ENCODE measurements at places on chromosomes 4 and X.

- no peak for DNase-seq
Observed at GRCh38 chr4:28221536-28221935, 1360.9 kb downstream of the STIM2 start.

DNA sequence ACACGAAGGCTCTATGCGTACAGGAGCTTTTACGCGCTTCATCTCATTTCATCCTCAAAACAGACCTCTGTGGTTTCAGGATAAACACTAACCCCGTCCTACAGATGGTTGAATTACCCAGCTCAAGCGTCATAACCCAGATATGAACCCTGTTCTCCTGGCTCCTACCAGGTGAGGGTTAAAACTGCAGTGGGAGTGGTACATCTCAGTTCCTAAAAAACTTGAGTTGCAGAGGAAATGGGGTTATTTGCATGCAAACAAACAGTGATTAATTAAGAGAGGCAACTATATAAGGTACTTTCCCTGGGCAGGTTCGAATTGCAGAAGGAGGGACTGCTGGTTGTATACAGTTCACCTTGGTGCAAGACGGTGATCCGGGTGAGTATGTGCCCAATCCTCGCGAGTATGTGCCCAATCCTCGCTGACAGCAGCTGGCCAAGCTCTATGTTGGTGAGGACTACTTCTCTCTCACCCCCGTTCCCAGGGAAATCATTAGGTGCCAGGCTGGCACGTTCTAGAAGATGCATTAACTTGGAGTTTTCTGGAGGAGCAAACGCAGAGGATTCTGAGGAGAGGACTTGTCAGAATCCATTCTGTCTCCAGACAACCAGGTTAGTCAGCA, 72.6 kb downstream of the FHDC1 start:
- DNase-seq: no peak

- DNase-seq: no peak
Observed at GRCh38 chr4:118326585-118326984, 26.2 kb downstream of the PRSS12 start.

DNA sequence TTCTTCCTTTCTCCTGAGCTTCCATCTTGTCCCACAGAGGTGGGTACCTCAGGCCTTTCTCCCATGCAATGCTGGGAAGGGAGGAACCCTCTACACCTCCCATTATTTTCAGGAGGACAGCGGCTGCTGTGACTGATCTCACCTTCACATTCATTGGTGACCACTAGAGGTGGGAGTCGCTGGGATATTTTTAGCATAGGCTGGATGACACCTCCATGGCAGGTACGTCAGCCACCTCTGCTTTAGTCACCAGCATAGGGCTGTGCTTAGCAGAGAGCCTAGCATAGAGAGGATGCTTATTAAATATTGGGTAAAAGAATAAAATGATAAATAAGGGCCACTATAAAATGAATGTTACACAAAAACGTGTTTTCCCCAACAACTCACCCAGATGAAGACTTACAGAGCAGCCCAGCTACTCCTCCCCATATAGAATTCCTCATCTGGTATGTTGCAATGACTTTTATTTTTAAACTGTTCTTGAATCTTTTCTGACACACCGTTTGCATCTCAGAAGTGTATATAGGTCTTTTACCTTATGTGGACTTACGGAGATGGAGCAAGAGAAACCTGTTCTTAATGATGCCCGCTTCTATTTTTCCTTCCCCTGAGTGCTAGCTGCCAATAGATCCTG, 60.9 kb upstream of the SORBS2 start:
- no peak for DNase-seq

- no peak for DNase-seq
Observed at GRCh38 chrX:16023790-16024734, 99.3 kb upstream of the GRPR start.

DNA sequence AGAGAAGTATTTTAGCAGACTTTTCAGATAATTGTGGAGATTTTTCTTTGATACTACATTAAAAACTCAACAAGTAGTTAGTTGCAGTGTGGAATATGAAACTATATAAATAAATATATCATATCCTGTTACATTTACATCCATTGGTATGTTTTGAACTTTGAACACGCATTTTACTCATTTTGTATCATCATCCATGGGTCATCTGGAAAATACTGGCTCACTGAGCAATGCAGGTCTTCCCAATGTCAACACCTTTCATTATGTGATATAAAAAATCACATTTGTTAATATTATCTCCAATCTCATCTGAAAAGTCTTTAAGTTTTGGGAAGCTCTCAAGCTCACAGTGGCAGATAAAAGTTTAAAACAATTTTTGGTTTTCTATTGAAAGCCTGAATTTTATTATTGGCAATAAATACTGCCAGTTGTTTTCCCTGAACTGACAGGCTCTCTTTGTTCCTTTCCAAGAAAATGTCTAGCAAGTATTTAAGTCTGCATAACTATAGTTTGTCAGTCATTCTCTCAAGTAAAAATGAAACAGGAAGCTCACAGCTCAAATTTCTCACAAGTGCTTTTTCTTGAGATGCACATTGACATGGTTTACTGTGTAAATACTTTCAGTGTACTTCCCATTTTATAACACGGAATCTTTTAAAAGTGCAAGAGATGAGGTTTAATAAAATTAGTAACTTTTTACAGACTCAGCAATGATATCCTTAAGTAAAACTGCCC, 183.5 kb upstream of the GPC4 start:
- no peak for DNase-seq

DNA sequence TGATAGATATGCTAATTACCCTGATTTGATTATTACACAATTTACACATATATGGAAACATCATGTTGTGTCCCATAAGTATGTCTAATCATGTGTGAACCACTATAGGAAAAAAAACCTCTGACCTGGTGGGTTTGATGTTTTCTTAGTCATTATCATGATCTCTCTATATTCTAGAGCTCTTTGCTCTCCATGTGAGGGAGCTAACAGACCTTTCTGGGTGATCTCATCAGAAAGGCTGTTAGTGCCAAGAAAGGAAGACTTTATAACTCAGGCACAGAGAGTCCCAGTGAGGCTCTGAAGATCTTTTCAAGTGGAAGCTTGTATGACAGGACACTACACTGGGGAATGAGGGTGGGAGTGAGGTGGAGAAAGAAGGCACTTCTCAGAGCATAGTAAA, 527.7 kb upstream of the MAGEB2 start:
- no peak for DNase-seq

- DNase-seq: no peak
Observed at GRCh38 chr4:79177388-79177787, 148.5 kb downstream of the NAA11 start.

GRCh38 chr4:80610845-80611677, 275.5 kb downstream of the CFAP299 start:
- no peak for DNase-seq

DNA sequence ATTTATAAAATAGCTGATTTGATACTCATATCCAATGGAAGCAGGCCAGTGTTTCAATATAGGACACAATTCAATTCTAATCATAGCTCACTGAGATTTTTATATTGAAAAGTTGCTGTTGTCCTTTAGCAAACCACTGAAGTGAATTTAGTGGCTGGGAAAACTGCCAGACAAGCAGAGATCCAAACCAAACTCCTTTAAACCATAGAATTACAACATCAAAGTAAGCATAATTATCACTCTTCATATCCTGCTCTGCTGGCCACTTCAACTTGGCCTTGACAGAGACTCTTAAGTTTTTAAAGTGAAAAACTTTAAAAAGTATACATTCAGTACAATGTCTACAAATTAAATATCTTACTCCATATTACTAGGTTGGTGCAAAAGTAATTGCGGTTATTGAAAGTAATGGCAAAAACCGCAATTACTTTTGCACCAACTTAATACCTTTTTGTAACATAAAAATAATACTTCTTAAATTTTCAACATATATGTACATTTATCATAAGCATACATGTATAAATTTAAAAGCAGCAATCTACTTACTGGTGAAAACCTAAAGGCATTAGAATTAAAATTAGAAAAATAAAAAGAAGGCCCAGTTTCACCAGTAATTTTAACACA, 433.0 kb downstream of the PCDH10 start:
- peak; percentile 21 for DNase-seq

GRCh38 chr4:168691631-168692369, 194.9 kb downstream of the PALLD start:
- DNase-seq: no peak

DNA sequence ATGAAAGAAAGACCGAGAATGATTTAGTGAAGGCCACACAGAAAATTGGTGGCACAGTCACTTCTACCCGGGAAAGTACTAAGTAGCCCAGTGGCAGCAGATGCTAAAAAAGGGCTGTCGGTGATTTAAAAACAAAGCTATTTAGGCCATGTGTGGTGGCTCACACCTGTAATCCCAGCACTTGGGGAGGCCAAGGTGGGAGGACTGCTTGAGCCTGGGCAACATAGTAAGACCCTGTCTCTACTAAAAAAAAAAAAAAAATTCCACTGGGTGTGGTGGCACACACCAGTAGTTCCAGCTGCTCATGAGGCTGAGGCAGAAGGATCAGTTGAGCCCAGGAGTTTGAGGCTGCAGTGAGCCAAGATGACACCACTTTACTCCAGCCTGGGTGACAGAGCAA, 144.2 kb downstream of the CBR4 start:
- no peak for DNase-seq

DNA sequence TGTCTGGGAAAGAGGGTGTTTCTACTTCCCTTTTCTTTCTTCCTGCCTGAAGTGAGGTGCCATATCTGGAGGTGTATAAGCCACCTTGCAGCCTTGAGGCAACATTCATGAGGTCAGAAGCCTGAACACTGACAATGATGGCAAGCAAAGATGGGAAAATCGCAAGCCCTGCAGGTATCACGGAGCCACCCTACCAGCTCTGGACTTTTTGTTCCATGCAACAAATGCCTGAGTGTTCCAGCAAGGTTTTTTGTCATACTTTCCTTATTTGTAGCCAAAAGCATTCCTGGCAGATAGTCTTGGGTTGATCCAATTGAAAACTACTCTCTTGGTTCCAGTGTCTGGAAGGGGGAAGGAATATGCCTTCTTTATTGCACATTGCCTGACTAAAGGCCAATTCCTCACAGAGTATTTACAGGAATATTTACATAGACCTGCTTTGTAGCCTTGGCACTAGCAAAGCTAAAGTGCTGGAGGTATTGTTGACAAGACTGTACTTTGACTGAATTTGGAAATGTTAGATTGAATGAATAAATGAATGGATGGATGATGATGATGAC, 14.4 kb upstream of the SOD3 start:
- no peak for DNase-seq

DNA sequence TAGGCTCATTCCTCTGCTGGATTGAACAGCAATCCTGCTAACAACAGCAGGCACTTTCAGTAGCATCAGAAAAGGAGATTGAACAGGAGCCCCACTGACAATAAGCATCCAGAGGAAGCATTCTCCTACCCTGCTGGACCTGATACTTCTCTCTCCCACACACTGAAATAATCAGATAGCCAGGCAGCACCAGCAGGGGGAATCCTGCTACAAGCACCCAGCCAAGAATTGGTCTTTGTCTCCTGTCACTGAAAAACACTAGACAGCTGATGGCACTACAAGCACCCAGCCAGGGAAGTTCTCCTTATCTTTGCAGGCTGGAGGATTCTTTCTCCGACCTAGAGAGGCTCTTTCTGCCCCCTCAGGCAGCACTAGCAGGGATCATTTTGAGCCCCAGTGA, 444.3 kb upstream of the GRIA3 start:
- DNase-seq: no peak

- no peak for DNase-seq
Observed at GRCh38 chr4:113147498-113148111, 98.2 kb downstream of the ANK2 start.

- DNase-seq: no peak
Observed at GRCh38 chr4:181475359-181475758, 767.8 kb upstream of the TENM3 start.

DNA sequence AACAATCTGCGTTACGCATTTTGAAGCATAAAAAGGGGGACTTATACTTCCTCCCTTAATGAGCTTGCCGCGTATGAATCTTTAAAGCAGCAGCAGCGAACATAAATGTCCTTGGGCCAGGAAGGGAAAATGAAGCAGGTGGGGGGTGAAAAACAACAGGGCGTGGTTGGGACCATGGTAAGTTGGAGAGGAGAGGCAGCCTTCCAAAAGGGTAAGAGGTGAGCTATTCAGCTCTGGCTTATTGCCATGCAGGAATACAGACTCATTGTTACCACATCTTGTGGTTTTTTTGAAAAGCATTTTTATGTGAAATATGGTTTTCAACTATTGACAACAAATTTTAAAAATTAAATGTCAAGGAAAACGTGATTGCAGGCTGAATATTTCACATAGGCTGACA, 710.7 kb upstream of the FAM241A start:
- DNase-seq: no peak

- DNase-seq: no peak
Observed at GRCh38 chrX:129622757-129623301, 31.9 kb downstream of the APLN start.

- no peak for DNase-seq
Observed at GRCh38 chr4:188754372-188755002, 615.2 kb downstream of the TRIML1 start.

- no peak for DNase-seq
Observed at GRCh38 chr4:100100985-100101384, 89.3 kb downstream of the DDIT4L start.

DNA sequence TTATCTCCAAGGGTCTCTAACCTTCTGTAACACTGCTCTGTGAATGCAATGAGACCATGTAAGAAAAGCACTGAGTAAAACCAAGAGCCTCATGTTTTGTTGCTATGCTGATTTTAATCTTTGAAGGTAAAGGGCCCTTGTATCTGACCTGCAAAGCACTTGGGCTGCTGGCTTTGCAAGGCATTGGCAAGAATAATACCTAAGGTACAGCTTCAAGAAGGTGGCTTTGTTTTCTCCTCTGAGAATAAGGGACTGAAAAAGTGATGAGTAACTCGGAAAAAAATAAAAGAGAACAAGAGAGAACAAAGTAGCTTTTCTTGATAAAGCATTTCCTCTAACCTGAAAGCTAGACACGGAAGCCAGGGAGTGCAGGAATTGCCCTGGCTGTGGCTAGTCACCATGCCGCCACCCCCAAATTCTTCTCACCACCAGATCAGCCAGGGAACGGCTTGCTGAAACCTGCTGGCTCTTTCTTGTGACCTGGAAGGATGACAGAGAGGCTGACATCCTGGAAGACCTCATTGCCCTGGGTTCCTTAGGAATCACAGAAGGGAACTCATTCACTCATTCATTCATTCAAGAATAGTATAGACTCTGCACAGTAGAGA, 41.8 kb upstream of the HS3ST1 start:
- no peak for DNase-seq

GRCh38 chr4:38858097-38858420, 1.4 kb upstream of the TLR6 start:
- DNase-seq: no peak

All from LNCaP clone FGC (cell line).